COLO829 (cell line): ENCODE measurements at places on chromosomes 16 and 17.
A peak's percentile ranks its signal among the peaks of the same experiment; 100 is the strongest.

DNA sequence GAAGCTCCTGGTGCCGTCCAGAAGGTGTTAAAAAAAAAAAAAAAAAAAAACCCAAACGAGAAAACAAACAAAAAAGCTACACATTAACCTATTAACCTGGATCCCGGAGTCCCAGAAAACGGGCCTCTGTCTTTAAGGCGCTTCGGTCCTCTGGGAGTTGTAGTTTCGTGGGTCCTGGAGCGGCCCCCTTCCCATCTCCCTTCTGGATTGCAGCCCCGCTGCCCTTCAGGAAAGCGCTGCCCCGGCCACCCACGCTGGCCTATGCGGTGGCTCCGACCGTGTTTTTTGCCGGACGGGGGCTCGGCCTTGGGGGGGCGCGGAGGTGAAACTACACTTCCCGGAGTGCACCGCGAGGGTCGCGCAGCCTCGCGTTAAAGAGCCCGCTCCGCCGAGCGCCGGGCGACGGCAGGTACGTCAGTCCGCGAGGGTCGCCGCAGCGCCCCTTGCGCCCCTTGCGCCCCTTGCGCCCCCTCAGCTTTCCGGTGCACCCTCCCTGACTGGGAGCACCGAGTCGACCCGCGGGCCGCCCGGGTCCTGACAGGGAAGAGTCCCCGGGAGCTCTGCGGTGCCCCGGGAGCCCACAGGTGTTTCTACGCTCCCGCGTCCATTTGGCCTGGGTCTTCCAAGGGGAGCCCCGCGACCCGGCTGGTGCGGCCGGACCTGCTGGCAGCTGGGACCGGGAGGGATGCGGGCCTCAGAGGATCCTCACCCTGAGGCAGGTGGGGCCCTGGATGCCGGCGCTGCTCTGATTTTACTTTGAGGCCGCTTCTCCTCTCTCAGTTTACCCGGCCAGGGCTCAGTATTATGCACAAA lies at the start of gene FCSK:
TSS of gene FCSK (plus strand) at position 374 of the 813 bp plus-strand sequence. CDS start 8,596 bp downstream, outside the sequence.
- peak; percentile 58 for DNase-seq

DNA sequence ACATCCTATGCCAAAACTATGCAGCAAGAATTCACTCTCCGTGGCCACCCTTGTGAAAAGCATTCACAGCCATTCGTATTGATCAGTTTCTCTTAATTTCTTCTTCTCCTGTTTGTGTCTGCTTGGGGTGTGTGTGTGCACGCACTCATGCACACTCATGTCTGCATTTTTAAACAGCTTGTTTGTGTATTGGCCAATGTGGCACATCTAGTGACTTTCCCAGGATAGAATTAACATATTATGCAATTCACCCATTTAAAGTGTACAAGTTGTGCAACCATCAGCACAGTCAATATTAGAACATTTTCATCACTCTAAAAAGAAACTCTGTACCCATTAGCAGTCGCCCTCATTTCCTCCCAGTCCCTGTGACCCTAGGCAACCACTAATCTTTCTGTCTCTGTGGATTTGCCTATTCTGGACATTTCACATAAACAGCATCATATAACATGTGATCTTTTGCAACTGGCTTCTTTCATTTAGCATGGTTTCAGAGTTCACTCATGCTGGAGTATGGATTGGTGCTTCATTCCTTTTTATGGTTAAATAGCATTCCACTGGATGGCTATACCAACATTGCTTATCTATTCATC lies 20.1 kb downstream of the IRX3 start:
- DNase-seq = no peak

GRCh38 chr17:79923974-79924638 lies 84.9 kb upstream of the CBX4 start:
- peak; percentile 29 for DNase-seq

DNA sequence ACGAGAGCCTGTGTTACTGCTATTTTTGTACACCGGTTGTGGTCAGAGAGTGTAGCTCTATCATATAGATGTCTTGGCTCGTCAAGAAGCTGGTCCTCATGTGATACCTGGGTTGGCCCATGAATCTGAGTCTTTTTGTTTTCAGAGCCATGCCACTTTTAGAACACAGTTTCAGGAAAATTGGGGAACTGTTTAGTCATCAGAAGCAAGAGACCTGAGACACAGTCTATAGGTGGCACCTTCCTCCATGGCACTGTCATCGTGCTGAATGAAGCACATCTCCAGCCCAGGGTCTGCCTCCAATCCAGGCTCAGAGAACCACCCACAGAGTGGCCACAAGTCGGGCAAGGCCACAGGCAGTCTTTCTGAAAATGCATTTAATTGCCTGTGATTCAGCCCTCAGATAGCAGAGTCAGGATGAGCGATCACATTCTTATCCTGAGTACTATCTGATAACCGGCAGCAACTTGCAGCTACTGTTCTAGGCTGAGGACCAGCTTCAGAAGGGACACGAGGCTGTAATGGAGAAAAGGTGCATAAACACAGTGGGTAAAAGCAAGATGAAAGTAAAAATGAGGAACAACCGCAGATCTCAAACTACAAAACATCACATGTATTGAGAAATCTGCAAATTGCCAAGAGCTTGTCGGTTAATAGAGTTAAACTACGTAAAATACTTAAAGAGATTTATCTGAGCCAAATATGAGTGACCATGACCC lies 14.2 kb upstream of the HAPSTR1 start:
- DNase-seq = no peak

DNA sequence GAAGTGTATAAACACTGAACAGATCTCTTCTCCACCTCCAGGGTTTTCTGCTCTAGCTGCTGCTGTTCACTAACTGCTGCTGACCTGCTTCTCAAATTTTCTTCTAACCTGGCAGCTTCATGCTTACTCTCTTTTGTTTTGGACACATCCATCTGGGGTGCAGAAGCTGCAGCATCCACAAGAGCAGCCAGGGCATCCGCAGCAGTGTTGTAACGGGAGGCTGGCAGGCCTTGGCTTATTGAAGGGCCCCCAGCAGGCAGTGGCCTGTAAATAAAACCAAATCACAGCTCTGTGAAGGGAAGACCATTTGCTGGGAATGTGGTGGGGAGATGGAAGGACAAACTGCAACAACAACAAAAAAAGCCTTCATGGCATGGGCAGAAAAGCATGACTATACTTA lies 62.0 kb downstream of the TTC19 start:
- no peak for DNase-seq

DNA sequence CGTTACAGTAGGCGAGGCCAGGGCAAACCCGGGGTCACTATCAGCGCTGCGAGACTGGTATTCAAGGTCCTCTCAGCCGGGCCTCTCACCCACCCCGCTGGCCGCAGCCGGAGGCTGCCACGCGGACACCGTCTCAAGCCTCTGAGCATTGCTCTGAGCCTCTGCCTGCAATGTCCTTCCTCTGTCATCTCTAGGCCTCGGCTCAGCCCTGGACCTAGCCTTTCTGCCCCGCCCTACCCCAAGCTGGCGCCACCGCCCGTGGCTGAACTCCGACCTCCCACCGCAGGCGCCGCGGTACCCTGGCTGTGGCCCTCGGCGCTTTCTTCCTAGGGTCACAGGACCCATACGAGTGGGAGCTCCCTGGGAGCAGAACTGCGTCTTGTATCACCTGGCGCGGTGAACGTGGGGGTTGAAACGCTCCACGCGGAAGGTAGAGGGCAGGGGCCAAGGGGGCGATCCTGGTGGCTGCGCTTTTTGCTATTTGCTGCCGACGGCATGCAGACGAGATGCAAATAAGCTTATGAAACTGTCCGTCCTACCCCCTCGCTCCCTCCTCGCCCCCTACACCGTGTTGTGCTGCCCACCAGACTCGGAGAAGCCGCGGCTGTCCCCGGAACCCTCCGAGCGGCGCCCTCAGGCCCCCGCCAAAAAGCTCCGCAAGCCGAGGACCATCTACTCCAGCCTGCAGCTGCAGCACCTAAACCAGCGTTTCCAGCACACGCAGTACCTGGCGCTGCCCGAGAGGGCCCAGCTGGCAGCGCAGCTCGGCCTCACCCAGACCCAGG lies 3.7 kb downstream of the DLX4 start:
- no peak for DNase-seq

DNA sequence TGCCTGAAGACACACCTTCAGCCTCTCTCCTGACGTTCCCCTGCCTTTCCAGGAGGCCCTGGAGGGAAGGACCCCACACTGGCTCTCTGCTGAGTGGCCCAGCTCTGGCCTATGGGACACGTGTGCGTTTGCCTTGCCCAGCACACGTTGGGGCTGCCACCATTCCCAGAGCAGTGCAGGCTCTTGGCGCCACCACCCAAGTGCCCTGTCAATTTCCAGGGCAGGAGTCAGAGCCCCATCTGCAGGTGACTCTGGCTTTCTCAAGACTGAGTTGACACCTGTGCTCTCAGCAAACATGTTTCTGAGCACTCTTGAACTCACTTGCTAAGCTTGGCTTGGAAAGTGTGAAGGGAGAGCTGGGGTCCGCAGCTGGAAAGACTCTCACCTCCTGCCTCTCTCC lies 4.7 kb upstream of the IRF8 start:
- no peak for DNase-seq

GRCh38 chr17:39919087-39919683 lies 750 bp upstream of the GSDMB start:
- no peak for DNase-seq

DNA sequence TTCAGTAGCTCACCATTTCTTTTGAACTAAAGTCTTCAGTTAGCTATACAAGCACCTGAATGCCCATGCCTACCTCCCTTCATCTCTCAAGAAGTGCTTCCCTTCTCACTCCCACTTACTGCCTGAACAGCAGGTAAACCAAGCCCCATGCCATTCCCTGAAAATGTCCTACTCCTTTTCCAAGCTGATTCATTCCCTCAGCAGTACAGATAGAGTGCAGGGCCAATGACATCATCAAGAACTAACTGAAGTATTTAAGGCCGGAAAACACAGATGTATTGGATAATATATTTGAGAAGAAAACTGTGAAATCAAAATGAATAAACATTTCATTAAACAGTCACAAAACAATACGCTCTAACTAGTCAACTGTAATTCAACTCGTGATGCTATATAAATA lies 478.8 kb upstream of the CDH11 start:
- DNase-seq = no peak

- DNase-seq = no peak
Measured at GRCh38 chr16:27430923-27431484, 29.0 kb downstream of the IL21R start.

- peak; percentile 62 for DNase-seq
Measured at GRCh38 chr17:49742166-49742638, 21.7 kb downstream of the FAM117A start.

DNA sequence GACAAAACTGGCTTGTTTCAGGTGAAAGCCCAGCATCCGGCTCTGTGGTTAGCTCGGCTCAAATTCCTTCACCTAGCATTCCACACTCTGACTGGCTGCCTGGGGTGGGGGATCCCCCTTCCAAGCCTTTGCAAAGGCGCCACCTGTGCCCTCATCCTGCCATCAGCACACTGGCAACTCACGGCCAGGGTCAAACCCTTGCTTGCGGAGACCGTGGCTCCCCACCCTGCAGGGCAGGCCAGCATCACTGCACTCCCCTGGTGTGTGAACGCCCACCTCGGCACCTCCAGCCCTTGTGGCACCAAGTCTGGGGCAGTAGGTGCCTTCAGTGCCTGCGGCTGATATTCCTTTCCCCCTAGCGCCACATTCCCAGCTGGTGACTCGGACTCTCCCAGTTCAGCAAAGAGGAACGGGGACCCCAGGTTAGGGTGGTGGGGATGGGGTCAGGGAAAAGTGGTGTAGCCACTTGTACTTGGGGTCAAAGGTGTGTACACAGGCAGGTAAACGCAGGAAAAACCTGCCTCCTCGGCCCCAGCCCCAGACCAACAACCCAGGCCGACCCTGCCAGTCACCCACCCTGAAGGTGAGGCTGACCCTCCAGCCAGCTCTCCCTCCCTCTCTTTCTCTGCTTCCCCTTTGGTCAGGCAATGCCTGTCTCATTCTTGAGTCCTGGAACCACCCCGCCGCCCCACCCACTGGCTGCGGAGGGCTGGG lies 1.1 kb downstream of the FLII start:
- no peak for DNase-seq

DNA sequence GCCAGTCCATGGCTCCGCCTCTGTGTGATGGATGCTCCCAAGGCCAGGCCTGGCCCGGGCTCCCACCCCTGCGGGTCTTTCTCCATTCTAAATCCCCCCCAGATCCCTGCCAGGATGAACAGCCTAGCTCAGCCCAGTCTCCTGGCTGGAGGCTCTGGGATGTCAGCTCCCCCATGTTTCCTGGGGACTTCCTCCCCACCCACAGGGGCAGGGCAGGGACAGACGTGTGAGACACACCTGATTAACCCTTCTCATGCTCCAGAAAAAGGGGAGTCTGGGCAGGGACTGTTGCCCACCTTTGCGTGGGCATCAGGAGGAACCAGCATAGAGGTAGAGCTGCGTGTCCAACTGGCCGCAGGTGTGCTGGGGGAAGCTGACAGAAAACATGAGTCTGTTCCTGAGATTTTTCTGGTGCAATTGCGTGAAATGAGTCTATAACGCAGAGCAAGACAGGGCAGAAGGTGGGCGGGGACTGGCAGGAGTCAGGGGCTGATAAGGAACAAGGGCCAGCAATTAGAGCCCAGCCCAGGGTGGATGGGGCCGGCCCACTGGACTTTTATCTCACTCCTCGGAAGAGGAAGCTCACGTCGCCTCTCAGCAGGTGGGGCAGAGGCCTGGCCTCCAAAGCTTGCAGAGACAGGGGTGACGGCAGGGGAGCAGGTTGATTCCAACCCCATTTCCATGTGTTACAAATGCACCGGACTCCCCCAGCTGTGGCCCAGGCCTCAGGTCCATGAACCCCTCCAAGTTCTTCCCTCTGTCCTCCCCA lies 238.2 kb downstream of the RBFOX3 start:
- DNase-seq = no peak

DNA sequence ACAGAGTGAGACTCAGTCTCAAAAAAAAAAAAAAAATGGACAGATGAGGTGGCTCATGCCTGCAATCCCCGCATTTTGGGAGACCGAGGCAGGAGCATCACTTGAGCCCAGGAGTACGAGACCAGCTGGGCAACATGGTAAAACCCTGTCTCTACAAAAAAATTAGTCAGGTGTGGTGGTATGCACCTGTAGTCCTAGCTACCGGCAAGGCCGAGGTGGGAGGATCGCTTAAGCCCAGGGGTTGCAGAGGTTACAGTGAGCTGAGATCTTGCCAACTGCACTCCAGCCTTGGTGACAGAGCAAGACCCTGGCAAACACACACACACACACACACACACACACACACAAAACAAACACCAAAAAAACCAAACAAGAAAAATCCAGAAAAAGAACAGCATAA lies 7.7 kb upstream of the ENGASE start:
- no peak for DNase-seq

DNA sequence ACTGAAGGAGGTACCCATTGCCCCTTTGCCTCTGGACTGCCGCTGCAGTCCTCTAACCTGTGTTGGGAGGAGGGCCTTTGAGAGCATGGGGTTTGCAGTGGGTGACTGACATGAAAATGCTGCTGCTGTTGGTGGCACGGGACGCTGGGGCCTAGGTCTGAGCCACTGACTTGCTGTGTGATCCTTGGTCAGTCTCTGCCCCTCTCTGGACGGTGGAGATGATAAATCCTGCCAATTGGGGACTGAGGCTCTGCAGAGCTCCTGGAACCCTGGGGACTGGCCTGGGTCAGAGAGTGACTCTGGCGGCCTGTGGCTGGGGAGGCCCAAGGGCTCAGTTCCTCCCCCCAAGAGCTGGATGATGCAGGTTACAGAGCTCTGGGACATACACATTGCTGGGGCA lies 6.1 kb upstream of the PYDC1 start:
- DNase-seq = no peak

- DNase-seq = no peak
Measured at GRCh38 chr17:52648995-52649394, 490.5 kb upstream of the CA10 start.

- DNase-seq = no peak
Measured at GRCh38 chr17:17782523-17783115, 54.2 kb downstream of the SREBF1 start.
